ENCODE measurements at places on chromosomes 6 and 20.

- DNase-seq, result peak; percentile 96
These were observed 1.4 kb upstream of the TRERF1 start for GRCh38 chr6:42453031-42453653.

DNA sequence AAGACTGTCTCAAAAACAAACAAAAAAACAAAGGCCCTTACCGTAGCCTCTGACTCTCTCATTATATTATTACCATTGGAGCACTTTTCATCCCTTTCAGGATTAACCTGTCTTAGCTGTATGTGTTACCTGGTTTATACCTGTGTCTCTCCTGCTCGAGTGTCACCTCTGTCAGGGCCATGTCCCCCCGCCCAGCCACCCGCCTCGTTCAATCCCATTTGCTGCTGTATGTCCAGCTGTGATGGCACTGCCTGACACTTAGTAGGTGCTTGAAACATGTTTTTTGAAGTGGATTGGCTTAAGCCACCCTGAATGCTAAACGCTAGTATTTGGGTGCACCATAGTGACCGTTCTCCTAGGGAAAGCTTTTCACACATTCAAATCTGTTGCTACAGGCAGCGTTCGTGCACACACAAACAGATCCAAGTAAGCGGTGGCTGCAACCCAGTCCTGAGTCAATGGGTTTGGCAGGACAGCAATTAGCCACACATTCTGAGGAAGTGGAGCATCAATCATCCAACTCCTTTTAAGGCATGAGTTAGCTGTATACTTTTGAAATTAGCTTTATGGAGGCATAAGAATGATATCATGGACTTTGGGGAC lies 98.9 kb upstream of the ZNF217 start:
- DNase-seq, result no peak

DNA sequence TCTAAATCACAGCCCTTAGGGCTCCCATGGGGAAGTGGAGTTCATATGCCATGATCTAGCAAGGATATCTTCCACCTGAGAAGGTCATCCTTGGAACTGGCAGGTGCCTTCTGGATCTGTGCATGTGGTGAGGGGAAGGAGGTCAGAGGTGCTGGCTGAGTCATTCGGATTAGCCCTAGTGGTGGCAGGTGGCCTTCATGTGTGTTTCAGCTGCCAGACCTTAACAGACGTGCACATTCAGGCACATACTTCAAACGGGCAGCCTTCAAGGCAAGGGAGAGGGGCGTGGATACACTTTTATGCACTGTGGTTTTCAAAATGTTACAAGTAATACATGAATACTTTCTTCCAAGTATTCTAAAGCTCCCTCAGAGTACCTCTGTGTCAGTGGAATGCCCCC lies 51.2 kb downstream of the BMP6 start:
- DNase-seq, result no peak

DNA sequence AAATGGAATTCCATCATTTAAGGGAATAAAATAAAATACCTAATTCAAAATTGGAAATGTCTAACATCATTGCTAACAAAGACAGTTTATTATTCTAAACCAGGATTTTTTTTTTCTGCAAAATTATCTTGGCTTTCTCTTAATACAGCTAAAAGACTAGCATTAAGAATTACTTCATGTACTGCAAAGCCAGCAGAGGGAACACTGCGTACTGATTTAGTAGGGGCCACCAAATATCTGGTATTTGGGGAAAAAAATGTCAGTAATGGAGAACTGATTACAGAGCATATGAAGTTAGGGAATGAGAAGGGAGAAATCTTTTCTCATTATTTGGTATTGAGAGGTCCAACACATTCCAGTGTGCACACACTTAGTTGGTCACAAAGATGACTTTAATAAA lies 3.2 kb upstream of the SOX4 start:
- no peak for DNase-seq

GRCh38 chr20:23199356-23199755 lies 113.2 kb upstream of the CD93 start:
- no peak for DNase-seq

- DNase-seq, result no peak
These were observed 168.6 kb downstream of the NFATC2 start for GRCh38 chr20:51373713-51374455.

DNA sequence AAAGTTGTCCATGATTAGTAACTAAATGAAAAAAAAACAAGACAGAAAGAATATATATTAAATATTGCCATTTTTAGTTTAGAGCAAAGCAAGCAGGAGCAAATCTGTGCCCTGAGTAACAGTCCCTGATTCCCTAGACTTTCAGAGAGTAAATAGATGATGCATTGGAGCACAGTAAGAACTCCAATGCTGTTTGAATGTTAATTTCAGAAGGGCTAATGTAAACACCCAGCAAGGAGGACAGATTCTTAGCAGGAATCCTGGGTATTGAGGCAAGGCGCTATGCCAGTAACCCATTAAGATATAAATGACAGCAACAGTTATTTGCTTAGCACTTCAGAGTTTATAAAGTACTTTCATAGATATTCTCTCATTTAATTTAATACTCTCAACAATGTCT lies 15.6 kb upstream of the NRSN1 start:
- DNase-seq, result no peak

DNA sequence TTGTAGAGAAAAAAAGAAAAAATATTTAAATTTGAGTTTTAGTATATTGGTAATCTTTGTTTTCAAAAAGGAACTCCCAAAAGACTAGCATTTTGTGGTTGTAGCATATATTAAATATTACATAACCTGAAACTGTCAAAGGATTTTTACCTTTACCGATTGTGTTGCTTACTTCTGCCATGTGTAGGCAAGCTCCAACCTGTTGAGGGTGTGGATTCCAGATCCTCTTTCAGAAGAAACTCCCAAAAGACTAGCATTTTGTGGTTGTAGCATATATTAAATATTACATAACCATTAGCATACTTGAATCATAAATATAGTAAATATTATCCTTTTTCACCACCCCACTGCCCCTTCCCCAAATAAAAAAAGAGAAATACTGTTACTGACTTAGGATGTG lies 3.2 kb downstream of the DSE start:
- no peak for DNase-seq

GRCh38 chr20:44413575-44414345 lies 58.3 kb downstream of the HNF4A start:
- no peak for DNase-seq

- DNase-seq, result peak; percentile 53
These were observed 550.5 kb upstream of the MARCKS start for GRCh38 chr6:113306552-113307145.

- no peak for DNase-seq
These were observed 17.8 kb upstream of the ALDH8A1 start for GRCh38 chr6:134967711-134968110.

GRCh38 chr20:48556956-48557355 lies 270.8 kb downstream of the PREX1 start:
- no peak for DNase-seq

DNA sequence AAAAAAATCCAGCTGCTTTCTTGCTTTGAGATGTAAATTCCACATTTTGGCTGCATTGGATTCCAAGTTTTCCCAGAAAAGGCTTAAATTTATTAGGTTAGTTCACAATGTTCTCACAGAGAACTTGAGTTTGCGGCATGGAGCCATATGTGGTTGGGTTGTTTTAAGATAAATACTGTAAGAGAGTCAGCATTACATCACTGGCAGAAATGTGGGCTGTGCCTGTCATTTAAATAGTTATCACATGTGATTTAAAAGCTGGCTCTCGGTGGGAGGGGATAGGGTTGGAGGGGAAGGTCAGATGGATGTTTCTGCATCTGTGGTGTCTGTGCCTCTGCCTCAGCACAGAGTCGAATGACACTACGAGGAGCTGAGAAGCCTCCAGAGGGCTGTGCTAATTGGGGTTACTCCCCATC lies 73.8 kb upstream of the SCP2D1 start:
- no peak for DNase-seq

GRCh38 chr20:10488534-10488933 lies 53.4 kb downstream of the SLX4IP start:
- no peak for DNase-seq

DNA sequence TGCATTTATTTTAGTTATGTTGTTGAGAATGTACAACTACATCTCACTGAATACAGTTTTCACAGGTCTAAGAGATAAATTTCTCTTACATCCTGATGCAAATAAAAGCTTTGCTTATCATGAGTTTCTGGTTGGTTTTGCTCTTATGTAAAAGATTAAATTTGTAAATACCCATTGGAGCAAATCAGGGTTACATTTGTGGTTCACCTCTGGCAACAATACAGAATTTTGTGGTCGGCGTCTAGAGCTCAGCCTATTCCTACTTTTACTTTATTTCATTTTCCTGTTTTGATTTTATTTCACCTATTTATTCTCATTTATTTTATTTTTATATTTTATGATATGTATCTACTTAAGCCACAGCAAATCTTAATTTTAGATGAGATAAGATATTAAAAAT lies 271.9 kb upstream of the MARCKS start:
- DNase-seq, result no peak

GRCh38 chr20:7935027-7935551 lies 5.2 kb downstream of the HAO1 start:
- DNase-seq, result no peak

- no peak for DNase-seq
These were observed 156.3 kb downstream of the CARMIL1 start for GRCh38 chr6:25435416-25435985.

DNA sequence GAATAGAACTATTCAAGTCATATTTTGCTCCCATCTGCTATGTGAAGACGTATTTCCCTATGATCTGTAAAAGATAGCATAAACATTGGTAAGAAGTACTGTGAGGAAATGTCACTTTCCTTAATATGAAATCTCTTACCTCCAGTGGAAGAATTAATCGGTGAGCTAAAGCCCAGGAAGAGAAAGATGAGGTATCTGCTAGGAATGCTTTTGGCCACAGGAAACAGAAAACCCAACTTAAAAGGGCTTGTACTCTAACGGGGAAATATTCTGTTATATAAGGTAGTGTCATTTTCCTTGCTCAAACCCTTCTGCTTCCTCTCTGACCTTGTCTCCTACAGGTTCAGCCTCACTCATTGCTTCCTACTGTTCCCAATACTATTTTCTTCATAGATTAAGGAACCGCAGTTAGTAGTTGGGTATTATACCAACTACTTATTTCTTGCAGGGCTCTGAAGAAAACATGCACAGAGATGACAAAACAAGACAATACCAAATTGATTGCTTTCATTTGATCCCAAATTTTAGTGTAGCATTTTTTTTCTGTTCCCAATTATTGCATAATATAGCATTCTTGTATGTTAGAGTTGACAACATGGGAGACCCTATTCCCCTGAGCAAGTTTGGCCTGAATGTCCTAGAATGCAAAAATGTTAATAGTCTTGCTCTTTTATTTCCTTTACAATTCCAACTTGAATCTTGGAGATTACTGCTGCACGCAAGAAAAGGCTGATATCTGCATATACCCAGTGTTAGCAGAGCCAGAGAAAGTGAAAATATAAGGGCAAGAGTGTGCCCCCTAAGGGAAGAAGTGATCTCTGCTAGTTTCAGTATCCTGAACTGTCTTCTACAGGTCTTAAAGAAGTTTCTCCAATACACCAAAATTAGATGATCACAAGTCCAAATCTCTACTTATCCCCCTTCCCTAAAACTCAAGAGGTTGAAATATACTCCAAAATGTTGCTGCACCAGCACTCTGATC lies 65.3 kb downstream of the AFG1L start:
- no peak for DNase-seq

DNA sequence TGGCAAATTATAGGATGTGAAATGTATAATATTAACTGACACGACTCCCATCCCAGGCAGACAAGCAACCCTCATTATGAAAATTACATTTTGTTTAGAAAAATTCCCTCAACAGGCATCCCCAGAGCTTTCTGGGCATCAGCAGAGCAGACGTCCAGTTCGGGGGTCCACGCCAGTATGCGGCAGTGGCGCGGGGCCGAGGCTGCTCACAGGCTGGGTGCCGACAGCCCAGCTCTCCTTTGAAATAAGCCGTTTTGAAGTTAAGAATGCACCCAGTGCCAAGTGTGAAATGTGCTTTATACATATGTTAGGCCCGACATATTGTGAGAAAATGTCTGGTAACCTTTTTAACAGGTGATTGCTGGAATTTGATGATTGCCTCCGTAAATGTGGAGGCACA lies 50.4 kb downstream of the RPP40 start:
- no peak for DNase-seq

DNA sequence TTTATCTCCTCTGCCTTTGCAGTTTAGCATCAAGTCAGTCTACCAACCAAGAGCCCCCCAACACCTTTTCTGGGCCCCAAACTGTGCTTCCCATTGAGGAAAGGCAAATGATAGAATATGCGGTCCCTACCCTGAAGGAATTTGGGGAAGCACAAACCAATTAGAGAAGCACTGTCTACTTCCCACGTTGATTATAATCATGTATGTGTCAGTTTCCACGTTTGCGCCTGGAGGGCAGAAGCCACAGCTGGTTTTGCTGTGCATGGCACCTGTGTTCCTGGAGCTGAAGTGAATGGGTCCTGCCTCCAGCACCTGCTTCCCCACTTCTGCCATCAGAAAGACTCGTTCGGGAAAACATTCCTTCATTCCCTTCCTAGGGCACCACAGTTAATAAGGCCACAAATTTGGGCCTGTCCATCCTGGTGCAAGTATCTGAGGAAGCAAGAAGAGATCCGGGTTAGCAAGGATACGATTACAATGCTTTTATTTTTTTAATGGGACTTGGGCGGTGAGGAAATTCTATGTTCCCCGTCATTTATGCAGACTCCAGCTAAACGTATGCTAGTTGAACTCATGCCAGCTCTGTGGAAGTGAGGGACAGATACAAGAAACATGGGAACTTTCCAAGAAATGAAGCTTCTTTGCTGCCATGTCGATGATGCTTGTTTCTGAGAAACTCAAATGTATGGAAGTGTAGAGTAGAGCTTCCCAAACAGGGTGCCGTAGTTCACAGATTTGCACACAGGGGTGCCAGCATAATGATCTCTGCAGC lies 333.5 kb downstream of the NRN1 start:
- no peak for DNase-seq

DNA sequence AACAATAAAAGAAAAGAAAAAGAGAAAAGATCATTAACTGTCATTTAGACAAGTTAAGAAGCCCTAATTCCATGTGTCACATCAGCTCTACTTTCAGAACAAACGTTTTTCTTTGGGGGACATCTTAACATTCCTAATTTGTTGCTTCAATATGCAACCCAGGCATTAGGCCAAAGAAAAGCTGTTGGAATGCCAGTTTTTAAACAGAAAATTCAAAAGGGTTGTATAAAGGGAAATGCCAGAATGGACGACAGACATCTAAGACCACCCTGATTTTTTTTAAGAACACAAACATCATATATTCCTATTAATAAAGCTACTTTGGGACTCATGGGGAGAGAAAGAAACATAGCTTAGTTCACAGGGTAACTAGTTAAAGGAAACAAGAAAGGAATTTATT lies 315.0 kb downstream of the GMDS start:
- no peak for DNase-seq

DNA sequence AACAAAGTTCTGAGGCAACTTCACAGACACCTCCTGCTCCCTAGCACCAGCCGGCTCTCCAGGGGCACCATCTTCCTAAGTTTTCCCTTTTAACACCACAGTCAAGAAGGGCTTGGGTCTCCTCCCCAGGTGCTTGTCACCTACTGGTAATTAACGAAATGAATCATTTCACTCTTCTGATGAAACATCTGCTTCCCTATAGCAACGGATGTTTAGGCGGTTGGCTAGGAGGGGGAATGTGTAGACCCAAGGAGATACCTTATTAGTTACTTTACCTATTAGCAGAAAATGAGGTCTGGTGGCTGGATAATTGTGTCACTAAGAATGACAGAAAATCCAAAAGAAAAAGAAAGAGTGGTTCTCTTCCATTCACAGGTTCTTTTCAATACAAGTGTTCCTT lies 46.3 kb upstream of the FABP7 start:
- no peak for DNase-seq
